ENCODE measurements at places on chromosomes 5 and 9.

DNA sequence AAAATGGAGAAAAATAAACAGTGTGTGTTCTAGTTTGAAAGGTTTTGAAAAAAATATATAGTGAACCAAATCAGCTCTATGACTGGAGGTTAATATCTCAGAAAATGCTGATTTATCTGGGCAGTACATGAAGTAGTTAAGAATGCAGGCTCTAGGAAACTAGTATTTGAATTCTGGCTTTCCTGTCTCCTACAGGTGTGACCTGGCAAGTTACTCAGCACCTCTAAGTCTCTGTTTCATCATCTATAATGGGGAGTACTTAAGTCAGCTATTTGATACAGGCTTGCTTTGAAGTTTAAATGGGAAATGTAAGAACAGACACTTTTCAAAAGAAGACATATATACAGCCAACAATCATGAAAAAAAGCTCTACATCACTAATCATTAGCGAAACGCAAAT lies 5.2 kb downstream of the GRAMD2B start:
- no peak for DNase-seq

- no peak for DNase-seq
Observed at GRCh38 chr5:119840175-119840574, 210.8 kb downstream of the FAM170A start.

DNA sequence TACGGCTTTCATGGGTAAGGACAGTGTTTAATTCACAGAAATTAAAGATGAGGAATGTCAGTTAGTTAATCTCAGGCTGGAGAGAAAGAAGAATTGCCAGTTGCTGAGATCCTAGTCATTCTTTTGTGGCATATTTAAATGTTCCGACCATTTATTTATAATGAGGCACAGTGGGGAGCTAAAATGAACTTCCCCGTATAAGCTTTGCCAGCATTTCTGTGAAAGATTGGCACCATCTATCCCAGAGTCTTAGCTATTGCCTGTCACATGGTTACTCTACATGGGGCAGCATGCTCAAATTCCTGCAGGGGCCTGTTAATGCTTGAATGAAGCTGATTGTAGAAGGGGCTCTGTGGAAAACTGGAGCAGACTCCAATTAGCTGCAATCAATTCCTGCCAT lies 314.1 kb downstream of the PRELID2 start:
- no peak for DNase-seq

GRCh38 chr9:127489471-127490115 lies 38.3 kb downstream of the LRSAM1 start:
- no peak for DNase-seq

GRCh38 chr5:53874409-53874808 lies 314.0 kb downstream of the NDUFS4 start:
- DNase-seq: no peak

DNA sequence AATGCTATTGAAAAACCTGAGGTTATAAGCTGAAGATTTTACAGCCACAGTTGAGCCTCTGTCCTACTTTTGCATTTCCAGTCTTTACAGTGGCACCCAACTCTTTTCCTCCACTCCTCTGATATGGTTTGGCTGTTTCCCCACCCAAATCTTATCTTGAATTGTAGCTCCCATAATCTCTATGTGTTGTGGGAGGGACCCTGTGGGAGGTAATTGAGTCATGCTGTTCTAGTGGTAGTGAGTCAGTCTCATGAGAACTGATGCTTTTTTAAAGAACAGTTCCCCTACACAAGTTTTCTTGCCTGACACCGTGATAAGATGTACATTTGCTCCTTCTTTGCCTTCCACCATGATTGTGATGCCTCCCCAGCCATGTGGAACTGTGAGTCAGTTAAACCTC lies 646.1 kb upstream of the SEMA6A start:
- DNase-seq: no peak

GRCh38 chr5:119678351-119679028 lies 49.1 kb downstream of the FAM170A start:
- DNase-seq: no peak

DNA sequence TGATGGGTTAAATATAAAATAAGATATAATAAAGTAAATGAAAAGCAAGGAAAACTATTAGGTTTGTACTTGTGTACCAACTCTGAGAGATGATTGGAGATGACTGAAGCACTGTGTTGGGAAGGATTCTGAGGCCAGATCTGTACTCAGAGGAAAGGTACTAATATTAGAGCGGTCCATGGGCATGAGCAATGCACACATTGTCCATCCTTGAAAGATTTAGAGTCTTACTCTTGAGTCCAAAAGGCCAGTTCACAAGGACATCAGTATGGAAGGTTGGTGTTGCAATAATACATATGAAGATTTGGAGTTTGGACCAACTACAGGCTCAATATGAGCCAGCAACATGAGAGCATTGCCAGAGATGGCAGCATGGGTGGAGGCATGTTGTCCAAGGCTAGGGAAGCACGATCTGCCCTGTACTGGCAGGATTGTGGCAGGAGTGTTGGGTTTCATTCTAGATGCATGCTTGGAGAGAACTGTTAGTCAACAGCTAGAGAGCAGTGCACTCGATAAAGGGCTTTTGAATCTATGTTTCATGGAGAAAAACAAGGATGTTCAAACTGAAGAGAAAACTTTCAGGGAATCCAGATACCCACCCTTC lies 84.4 kb downstream of the TMEM215 start:
- no peak for DNase-seq

DNA sequence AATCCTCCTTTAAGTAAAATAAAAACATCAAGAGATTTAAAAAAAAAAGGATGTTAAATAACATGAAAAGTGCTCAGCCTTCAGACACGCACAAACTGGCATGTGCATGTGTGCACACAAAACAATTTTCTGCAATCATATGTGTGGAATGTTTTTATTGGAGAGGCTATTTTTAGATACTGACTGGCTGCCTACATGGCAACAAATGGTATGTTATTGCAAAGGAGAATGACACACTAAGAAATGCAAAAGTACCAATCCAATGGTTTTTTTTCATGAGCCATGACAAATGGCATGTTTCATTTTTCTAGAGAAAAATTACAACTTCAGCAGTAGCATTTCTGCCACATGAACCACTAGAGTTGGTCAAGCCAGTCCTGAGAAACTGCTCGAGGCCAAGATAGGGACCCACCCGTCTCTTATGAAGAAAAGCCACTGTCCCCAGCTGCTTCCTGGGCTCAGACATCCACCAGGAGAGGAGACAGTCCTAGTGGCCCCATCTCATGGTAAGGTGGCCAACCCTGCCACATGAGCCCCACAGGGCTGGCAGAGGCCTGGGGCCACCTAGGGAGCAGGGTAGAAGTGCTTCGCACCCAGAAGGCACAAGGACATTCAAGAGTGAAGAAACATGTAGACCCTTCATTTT lies 116.4 kb downstream of the MYO10 start:
- DNase-seq: no peak

DNA sequence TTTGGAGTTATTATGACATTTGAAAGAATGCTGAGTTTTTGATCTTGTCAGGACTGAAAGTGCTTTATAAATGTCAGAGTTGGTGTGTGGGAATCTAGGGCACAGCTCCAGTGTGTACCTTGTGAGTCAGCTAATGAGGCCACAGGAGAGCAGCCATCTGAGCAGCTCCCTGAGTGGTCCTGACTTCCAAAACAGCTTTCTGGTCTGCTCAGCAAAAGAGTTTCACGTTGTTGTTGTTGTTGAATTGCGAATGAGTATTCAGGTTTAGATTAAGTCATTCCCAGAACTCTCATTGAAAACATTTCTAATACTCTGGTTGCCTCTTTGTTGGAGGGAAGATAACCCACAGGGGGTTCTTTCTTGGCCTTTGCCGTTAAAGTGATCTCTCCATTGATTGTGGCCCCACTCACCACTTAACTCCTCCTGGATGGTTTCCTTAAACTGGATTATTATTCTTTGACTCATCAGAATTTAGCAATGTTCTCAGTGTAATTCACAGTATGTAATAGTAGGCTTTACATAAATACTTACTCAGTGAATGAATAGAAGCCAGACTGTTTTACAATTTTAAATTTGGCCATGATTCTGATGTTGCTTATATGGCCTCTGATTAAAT lies 125.1 kb upstream of the SGCD start:
- no peak for DNase-seq

- no peak for DNase-seq
Observed at GRCh38 chr9:119963798-119964372, 594.6 kb upstream of the BRINP1 start.

DNA sequence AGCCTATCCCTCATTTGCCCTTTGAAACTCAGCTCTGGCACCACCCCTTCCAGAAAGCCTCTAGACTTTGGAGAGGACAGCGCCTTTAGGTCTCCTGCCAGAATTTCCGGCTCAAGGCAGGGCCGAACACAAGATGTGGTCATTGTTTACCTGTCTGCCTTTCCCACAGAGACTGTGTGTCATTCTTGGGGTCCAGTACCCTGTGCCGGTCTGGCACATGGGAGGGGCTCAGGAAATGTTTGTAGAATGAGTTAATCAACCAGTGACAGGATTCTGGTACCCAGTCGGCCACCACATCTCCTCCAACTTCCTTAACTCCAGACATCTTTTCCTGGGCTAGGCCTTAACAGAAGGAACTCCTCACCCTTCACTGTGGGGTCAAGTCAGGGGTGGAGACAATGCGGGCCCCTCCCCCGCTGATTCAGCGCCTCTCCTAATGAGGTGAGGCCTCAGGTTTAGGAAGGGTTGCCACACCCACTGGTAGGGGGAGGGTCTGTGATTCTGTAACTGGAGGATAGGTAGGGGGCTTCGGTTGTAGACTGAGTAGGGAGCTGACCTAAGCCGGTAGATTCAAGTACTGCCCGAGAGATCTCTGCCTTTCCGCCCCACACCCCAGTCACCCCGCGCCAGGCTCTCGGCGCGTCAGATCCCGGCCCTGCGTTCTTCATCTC lies 29.3 kb downstream of the PCDH1 start:
- DNase-seq: no peak

- DNase-seq: peak; percentile 6
Observed at GRCh38 chr5:108700930-108701329, 46.8 kb upstream of the FER start.

GRCh38 chr5:96402500-96402899 lies 30.5 kb downstream of the PCSK1 start:
- DNase-seq: no peak

- DNase-seq: no peak
Observed at GRCh38 chr9:89815903-89816573, 211.2 kb downstream of the GADD45G start.

DNA sequence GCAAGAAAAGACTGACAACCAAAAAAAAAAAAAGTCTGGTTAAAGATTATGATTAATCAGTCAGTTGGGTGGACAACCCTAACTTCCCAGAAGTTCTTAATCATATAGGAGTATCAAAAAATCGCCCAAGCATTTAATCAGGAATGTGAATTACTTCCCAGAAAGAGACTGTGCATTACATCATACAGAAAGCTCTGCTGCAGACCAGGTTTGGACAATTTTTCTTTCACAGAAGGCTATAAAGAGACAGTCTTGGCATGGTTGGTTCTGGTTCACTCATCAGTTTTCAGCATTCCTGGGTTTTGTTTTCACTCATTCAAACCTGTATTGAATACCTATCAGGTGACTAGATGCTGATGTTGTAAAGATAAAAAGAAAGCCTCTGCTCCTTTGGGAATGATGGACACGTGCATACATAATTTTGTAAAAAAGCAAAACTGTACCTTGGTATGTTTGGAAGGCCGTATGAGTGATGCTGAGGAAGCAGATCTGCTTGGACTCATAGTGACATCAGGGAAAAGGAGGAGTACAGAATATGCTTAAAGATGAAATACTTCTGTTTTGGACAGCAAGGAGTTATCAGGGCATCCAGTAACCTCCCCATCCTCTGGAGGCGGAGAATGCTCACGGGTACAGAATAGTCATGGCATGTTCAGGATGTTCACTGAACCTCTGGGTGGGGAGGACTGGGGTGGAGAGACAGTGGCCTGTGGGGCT lies 178.4 kb downstream of the GNA14 start:
- DNase-seq: no peak

GRCh38 chr5:36457511-36458270 lies 148.7 kb upstream of the SLC1A3 start:
- no peak for DNase-seq

DNA sequence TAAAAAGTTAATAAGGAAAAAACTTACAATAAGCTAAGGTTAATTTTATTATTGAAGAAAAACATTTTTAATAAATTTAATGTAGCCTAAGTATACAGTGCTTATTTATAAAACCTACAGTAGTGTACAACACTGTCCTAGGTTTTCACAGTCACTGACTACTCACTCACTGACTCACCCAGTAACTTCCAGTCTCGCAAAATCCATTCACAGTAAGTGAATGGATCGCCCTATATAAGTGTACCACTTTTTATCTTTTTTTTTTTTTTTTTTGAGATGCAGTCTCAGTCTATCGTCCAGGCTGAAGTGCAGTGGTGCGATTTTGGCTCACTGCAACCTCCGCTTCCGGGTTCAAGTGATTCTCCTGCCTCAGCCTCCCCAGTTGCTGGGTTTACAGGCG lies 47.7 kb downstream of the FNIP1 start:
- DNase-seq: no peak

DNA sequence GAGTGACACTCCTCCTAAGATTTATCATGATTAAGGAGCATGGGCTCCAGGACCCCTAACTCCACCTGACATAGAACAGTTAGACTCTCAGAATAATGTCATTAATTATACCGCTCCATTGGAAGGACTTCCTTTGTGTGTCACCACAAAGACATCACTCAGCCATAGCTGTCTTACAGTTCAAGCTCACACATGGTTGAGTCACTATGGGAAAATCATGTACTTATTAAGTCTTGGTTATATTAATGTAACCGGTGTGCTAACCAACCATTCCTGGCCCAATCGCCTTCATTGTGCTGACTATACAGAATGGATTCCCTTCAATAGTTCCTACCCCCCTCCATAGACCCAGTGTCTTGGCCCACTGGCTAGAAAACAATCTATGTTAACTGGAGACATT lies 10.9 kb upstream of the MCCC2 start:
- no peak for DNase-seq

DNA sequence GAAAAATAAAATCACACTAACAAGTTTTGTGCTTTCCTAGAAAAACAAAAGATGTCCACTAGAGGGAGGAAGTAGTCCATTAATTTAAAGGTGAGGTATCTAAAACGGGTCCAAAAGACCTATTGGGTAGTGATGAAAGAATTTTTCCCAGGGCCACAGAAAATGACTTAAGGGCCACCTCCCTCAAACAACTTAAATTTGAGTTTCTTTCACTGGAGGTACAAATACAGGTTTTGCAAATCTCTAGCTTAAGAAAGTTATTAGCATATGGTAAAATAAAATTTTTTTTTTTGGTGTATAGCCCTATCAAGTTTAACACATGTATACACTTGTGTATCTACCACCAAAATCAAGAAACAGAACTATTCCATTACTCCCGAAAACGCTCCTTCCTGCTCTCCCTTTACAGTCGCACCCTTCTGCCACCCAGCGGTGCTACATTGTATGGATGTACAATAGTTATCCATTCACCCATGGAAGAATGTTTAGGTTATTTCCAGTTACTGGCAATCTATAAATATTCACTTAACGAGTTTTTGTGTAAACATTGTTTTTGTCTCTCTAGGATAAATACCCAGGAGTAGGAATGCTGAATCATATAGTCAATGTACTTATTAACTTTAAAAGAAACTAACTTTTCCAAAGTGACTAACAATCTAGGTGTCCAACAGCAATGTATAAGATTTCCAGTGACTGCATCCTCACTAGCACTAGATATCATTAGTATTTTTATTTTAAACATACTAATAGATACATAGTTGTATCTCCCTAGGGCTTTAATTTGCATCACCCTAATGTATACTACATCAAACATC lies 21.9 kb downstream of the DEPDC1B start:
- DNase-seq: no peak
